ENCODE measurements at places on chromosomes 4 and X.
A peak's percentile ranks its signal among the peaks of the same experiment; 100 is the strongest.

GRCh38 chr4:6546681-6547447 is 28.1 kb upstream of the MAN2B2 start:
- DNase-seq: peak; percentile 12

DNA sequence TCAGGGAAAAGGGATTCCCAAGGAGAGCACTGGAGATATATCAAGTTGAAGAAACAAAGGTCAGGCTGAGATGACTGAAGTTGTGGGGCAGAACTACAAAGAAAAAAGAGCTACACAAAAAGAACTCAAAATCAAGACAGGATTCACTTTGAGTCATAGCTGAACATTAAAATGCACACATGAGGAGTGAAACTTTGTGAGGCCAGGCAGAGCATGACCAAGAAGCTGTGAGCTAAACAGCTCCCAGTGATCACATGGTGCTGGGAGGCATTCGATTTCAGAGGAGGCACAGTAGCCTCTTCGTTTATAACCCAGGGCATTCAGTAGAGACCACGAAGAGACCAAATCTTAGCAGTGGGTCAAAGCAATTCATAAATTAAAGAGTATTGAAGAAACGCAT is 145.3 kb downstream of the ATRX start:
- DNase-seq: no peak

DNA sequence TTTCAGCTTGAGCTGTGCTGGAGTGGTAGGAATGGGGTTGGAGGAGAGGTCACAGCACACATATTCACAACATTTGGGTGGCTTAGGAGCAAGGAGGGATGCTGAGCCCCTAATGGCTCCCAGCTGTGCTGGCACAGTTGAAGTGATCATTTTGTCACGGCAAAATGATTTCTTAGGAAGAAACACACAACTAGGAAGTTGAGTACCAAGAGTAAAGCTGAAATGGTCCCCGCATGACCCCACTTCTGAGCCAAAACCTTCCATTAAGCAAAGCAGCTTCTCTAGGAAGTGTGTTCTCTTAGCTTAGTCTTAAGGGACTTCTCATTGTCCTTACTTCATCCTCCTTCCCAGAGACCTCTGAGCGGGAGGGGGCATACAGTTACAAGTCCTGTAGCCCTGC is 12.6 kb downstream of the CAPN6 start:
- DNase-seq: no peak

DNA sequence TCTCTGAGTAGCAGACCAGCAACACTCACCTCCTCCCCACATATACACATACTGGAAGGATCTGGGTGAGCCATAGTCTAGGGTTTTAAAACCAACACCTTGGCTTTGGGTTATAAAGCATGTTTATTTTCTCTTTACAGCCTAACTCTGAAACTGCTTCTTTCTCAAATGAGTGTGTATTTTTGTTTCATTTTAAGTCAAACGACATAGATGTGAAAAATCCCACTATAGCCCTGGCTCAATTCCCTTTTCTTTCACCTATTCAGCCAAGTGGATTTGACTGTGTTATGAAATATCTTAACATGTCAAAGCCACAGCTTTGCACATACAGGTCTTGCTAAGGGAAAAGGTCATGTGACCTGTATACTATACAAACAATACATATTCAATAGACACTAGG is 13.8 kb downstream of the NEXMIF start:
- DNase-seq: no peak

DNA sequence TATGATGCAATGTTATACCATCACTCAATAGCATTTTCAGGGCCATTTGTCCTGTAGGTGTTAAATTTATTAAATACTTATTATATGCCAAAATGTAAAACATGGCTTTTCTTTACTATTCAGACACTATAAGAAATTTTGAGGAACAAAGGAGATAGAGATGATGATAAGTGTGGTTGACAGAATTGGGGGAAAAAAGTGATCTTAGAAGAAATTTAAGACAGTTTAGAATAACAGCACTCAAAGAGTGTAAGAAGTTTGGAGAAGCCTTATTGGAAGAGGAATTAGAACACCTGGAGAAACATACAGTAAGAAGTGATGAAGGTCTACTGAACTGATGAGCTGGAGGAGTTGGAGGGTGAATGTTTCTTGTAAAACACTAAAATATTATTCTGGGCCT is 12.8 kb upstream of the AFP start:
- DNase-seq: no peak

DNA sequence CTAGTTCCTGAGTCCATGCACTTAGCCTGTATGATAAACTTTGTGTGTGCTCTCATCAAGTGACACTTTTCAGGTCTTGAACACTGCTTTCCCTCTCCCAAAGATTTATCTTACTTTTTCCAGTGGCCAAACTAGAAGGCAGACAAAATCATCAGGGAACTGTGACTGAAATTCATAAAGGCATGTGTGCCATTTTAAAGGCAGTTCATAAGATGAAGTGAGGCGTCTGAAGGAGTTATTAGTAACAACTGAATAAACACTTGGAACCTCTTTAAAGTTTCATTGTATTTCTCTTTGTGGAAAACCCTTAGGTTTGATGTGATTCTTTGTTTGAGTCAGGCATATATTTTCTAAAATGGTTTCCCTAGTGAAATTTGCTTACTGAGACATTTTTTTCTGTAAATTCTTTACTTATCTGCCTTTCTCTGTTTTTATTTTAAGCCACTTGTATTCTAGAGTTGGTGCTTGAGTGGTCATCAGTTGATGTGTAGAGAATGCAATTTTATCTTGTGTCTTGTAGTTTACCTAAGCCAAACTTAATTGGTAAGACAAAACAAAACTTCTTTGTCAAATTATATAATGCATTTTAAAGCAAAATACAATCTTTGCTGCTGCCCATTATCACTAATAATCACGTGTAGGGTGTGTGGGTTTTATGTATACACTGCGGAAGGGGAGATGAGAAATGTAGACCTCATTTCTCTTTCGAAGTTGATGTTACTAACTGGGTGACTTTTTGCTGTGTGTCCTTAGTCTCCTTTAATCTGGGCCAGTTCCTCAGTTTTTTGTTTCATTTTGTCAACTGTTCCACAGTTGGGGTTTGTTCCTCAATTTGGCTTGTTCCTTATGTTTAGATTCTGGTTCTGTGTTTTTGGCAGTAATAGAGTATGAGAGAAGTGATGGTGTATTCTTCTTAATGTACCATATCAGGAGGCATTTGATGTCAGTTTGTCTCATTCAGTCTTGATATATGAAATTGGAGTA is 56.8 kb downstream of the RBPJ start:
- DNase-seq: no peak

DNA sequence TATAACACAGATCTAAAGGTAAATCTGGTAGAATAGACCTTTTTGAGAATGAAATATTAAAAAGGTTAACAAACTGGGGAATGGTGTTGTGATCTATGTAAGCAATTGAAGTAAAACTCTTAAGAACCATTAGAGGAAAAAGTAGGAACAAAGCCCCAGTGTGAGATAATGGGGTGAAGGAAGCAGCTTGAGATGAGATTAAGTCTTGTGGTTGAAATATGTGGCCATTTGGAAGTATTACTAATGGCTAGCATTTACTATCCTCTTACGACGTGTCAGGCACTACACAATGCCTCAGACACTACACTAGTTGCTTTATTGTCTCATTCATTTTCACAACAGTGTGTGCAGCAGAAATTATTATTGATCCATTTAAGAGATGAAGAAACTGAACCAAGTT is 25.9 kb upstream of the NDNF start:
- DNase-seq: no peak

DNA sequence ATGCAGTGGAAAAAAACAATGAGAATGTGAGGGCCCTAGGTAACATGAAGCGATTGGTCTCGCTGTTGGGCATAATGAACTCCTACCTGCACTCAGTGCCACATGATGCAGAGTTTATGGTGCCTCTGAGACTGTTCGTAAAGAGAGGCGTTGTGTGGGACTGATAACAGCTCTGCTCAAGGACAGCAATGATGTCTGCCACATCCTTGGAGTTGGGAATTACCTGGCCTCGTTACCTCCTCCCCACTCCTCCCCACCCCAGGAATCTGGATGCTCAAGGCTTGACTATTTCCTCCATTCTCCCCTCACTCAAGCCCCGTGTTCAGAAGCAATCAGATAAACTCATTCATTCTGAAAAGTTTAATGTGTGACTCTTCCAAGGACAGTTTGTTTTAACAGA is 148.0 kb upstream of the JADE1 start:
- no peak for DNase-seq

DNA sequence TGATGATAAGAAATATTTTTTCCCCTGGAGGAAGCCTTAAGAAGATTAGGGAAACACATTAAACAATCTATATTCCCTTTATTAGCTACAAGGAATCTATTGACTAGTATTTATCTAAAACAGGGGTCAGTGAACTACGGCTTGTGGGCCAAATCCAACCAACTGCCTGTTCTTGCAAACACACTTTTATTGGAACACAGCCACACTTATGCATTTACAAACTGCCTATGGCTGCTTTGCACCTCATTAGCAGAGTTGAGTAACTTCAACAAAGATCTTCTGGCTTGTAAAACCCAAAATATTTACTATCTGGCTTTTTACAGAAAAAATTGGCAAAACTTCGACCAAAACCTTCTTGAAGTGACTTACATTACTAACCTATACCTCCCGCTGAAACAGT is 733.9 kb upstream of the FTHL17 start:
- no peak for DNase-seq

Measured in activated T-helper 1 cell treated with Interleukin-2 at 50 U/mL for 16 hours (primary cell).